ENCODE measurements at places on chromosomes 5 and 9.
A peak's percentile ranks its signal among the peaks of the same experiment; 100 is the strongest.

- DNase-seq = no peak
These were observed 26.2 kb upstream of the HSPA9 start for GRCh38 chr5:138601444-138601843.

GRCh38 chr5:102895234-102895633, 140.1 kb downstream of the PAM start:
- DNase-seq = no peak

GRCh38 chr5:39178171-39178570, 41.2 kb downstream of the FYB1 start:
- no peak for DNase-seq

GRCh38 chr5:96572864-96573512, 89.2 kb upstream of the CAST start:
- DNase-seq = no peak

DNA sequence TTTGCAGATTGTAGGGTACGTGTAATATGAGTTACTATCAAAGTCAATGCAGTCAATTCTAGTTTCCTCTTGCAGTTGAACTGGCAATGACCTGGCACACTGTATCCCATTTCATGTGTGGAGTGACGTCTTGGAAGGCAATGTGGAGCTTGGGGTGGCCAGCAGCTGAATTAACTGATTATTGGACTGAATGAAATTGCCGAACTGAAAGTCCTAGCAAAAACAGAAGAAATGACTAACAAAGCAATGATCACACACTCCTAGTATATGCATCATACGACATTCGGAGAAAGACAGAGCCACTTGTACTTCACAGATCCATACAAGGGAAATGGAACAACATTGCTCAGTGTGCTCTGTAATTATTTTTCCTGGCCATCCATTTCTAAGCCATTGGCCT, 259.1 kb upstream of the DAPK1 start:
- no peak for DNase-seq

DNA sequence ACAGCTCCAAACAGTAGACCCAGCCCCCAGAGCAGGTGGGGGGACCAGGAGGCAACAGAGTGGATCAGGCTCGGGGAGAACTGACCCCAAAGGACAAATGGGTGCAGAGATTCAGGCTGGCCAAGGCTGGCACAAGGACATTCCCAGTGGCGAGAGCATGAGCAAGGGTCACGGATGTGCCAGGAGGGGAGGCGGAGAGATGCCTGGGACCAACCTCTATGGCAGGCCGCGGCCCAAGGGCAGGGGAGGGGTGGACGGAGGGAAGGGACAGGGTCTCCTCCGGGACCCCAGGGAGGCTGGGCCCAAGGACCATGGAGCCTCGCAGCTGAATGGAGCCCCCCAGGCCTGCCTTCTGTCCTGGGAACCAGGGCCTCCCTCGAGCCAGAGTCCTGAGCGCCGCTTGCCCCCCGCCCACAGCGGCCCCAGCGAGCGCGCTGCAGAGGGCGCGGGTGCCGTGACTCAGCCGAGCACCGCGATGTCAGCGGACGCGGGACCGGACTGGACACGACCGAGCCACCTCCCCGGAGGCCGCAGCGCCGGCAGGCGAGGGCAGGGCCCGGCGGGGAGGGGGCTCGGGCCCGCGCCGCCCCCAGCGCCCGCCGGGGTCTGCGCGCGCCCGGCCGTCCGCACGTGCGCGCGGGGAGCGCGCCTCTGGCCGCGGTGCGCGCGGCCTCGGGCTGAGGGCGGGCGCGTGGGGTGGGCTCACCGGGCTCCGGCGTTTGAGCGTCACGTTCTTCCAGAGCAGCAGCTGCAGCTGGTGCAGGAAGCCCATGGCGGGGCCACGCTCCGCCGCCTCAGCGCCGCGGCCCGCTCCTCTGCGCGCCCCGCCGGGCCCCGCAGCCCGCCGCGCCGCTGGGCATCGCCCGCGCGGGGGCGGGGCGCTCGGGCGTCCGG, at the start of gene ABCA2:
Gene ABCA2 (minus strand): TSS at position 869 of the 894 bp plus-strand sequence. CDS start 97 bp downstream, at position 772.
- no peak for DNase-seq

- DNase-seq = peak; percentile 73
These were observed 6.3 kb upstream of the MXD3 start for GRCh38 chr5:177317959-177318377.

GRCh38 chr5:164573397-164573796, 1068.0 kb downstream of the MAT2B start:
- no peak for DNase-seq

GRCh38 chr9:133377721-133378216, 1.6 kb downstream of the STKLD1 start:
- no peak for DNase-seq

- no peak for DNase-seq
These were observed 245.5 kb downstream of the HSPA4 start for GRCh38 chr5:133297293-133297692.

GRCh38 chr9:83920469-83920926, 734 bp downstream of the KIF27 start:
- DNase-seq = no peak

GRCh38 chr9:37640246-37640645, 10.5 kb upstream of the FRMPD1 start:
- no peak for DNase-seq

GRCh38 chr5:135715267-135716055, 119.0 kb upstream of the SLC25A48 start:
- DNase-seq = no peak

GRCh38 chr5:14727928-14728458, 63.5 kb downstream of the OTULIN start:
- no peak for DNase-seq

- DNase-seq = no peak
These were observed 437.0 kb downstream of the PIK3R1 start for GRCh38 chr5:68652534-68652965.

GRCh38 chr9:133238272-133238850, 29.3 kb upstream of the OBP2B start:
- DNase-seq = peak; percentile 20

GRCh38 chr5:13943676-13944075, 812 bp downstream of the DNAH5 start:
- no peak for DNase-seq

GRCh38 chr9:2466703-2467102, 154.9 kb upstream of the VLDLR start:
- DNase-seq = no peak

GRCh38 chr5:124602925-124603650, 143.4 kb downstream of the ZNF608 start:
- no peak for DNase-seq

DNA sequence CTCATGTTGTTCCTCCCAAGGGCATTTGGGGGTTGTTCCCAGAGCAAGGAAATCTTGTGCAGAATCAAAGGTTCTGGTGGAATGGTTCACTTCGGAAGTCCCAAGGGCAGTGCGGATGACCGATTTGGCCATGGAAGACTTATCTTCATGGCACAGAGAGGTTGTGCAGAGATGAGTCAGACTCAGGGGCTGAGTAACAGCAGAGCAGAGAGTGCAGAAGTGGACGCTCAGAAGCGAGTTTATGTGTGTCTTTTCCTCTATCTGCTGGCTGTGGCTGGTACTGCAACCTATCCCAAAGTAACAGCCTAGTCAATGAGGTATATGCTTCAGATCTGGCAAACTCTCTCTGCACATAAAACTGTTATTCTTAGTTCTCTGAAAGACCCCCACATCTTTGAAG, 118.1 kb downstream of the DPYSL3 start:
- DNase-seq = no peak

GRCh38 chr9:21974722-21975409, 19.3 kb downstream of the CDKN2A start:
- peak; percentile 48 for DNase-seq

- no peak for DNase-seq
These were observed 41.4 kb downstream of the PSIP1 start for GRCh38 chr9:15469406-15469805.

- DNase-seq = no peak
These were observed 173.4 kb downstream of the PPP2R2B start for GRCh38 chr5:146704949-146705665.

- no peak for DNase-seq
These were observed 21.0 kb upstream of the TOR1B start for GRCh38 chr9:129781981-129782380.

DNA sequence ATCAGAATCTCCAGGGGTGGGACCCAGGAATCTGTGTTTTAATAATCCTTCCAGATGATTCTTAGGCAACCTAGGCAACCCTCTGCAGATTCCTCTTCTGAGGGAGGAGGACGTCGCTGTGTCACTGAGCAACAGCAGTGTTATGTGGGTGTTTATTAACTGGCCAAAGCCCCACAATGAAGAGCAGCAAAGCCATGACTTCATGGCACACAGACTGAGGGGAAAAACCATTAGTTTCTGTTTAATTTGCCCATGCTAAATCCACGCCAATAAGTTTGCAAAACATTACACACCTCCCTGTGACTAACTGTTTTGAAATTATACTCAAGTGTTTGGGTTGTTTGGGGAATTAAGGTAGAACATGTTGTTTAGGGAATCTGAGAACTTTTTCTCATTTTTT, 83.7 kb upstream of the TMED7 start:
- DNase-seq = no peak

- DNase-seq = peak; percentile 89
These were observed 33.6 kb upstream of the GLIPR2 start for GRCh38 chr9:36102742-36103495.

DNA sequence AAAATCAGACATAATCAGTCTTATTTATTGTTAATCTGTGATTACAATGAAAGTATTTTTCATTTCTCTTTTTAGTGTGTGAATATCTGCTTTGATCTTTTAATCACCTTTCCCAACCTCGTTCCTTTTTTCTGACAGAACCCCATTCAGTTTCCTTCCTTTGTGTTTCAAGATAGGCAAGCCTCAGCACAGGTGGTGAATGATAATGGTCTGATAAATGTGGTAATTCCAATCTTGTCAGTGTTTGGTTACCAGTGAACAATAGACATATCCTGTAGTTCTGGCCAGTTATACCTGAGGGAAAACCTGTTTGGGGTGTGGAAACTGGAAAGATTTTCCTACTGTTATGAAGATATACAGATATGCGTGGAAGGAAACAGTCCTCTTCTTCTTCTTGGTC, 13.5 kb downstream of the STX17 start:
- DNase-seq = no peak

DNA sequence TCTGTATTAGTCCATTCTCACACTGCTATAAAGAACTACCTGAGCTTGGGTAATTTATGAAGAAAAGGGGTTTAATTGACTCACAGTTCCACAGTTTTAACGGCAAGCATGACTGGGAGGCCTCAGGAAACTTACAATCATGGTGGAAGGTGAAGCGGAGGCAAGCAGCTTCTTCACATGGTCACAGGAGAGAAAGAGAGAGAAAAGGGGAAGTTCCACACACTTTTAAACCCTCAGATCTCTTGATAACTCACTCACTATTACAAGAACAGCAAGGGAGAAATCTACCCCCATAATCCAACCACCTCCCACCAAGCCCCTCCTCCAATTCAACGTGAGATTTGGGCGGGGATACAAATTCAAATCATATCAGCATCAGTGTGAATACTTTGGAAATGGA, 133.4 kb upstream of the SLC30A5 start:
- DNase-seq = no peak

- DNase-seq = no peak
These were observed 274.1 kb upstream of the WWC1 start for GRCh38 chr5:168017313-168017712.

DNA sequence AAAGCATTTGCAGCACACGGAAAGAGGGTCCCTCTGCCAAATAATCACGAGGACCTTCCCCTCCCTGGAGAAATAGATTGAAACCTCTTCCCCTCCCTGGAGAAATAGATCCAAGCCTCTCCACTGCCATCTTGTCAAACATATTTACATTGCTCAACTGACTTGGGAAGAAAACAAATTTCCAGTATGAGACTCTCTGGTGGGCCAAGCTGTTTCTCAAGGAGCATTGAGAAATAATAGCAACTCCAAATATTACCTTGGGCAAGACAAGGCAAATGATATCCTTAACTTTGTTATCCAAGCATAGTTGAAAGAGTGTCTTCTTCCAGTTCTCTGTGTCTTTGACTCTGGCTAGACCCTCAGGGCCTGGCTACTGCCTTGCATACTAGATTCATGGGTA, 45.2 kb upstream of the PALM2AKAP2 start:
- no peak for DNase-seq

GRCh38 chr5:56460681-56461191, 227.6 kb upstream of the ANKRD55 start:
- no peak for DNase-seq

DNA sequence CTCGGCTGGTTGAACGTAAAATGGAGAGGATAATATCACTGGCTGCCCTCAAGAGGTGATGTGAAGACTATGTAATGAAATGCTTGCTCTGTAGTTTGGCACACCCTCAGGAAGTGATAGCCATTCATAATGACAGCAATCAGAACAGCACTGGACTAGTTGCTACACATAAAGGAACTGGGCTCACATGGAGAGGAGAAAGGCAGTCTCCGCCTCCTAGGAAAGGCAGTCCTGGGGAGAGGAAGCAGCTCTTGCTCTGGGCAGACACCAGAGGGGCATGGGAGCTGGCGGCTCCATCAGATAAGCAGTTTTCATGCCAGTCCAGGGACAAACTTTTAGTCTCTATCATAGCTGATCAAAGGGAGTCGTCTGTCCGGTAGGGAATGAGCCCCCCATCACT, 46.9 kb downstream of the ARHGEF37 start:
- no peak for DNase-seq

GRCh38 chr9:91589101-91589553, 165.5 kb upstream of the NFIL3 start:
- no peak for DNase-seq

GRCh38 chr9:89466451-89467277, 31.2 kb downstream of the SEMA4D start:
- DNase-seq = peak; percentile 41

Data from activated T-cell treated with anti-CD3 and anti-CD28 coated beads, Interleukin-2, amount 50 U/mL, for 4 hours (primary cell).